Activated T-helper 1 cell treated with Interleukin-2 at 50 U/mL for 16 hours (primary cell): ENCODE measurements at places on chromosomes 1 and 21.

DNA sequence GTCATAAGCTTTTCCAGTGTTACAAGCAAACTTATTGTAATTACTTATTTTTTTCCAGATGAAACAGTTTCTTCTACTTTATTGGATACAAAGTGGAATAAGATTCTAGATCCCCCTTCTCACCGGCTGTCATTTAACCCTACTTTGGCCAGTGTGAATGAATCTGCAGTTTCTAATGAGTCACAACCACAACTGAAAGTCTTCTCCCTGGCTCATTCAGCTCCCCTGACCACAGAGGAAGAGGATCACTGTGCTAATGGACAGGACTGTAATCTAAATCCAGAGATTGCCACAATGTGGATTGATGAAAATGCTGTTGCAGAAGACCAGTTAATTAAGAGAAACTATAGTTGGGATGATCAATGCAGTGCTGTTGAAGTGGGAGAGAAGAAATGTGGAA, 95.5 kb downstream of the ZFYVE9 start:
- no peak for DNase-seq

- no peak for DNase-seq
Observed at GRCh38 chr1:231923491-231924041, 297.0 kb downstream of the DISC1 start.

GRCh38 chr1:79497193-79497773, 490.8 kb upstream of the ADGRL4 start:
- no peak for DNase-seq

GRCh38 chr1:9657521-9658032, 6.0 kb downstream of the PIK3CD start:
- no peak for DNase-seq

DNA sequence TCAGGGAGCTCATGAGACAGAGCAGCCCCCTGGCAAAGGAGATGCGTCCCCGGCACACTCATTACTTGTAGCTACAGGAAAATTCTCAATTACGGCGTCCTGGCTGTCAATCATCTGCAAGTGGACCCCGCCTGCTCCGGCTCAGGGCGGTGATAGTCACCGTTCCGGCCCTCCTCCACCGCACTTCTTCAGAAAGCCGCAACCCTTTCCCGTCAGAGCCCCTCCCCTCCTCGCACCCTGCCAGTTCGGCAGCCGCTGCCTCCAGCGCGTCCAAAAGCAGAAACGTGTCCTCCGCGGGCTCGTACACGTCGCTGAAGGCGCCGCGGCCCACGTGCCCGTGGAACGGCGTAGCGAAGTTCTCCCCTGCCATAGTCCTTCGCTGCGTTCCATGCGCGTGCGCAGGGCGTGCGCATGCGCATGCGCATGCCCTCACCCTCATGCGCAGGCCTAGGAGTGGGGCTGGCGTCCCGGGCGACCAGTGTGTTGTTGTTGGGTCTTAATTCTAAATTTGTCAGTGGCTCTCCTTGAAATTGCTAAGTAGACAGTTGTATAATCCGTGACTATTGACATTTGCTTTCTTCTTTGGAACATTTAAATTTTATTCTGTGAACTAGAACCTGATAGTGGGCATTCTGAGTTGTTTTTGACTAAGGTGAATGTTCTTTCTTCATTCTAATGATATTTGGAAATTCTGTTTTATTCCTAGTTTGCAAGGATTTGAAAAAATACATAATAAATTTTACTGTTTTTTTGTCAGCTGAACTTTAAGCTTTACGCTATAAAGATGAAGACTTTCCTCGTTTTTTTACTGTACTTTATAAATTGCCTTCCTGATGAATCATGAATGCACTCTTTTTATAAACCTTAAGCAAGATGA, 107.5 kb downstream of the LTN1 start:
- peak; percentile 85 for DNase-seq

- no peak for DNase-seq
Observed at GRCh38 chr21:35923971-35924370, 136.4 kb downstream of the SETD4 start.

- DNase-seq = no peak
Observed at GRCh38 chr1:205073511-205073910, 10.7 kb downstream of the TMEM81 start.

GRCh38 chr1:25658791-25659431, 42.3 kb downstream of the MAN1C1 start:
- no peak for DNase-seq

DNA sequence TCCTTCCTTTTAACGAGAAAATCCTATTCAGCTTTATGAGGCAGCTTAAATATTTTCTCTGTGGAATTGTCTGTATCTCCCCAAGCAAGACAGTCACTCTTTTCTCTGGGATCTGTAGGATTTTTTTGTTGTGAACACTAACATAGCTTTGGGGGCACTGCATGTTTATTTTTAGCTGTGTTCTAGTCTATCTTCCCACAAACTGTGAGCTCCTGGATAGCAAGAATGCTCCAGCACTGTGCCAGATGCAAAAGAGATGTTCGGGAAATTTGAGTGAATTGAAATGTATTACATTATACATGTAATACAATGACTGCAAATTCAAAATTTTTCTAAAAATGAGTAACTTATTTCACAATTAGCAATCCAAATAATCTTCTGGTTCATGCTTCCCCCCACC, 282.2 kb downstream of the PLPP3 start:
- no peak for DNase-seq

DNA sequence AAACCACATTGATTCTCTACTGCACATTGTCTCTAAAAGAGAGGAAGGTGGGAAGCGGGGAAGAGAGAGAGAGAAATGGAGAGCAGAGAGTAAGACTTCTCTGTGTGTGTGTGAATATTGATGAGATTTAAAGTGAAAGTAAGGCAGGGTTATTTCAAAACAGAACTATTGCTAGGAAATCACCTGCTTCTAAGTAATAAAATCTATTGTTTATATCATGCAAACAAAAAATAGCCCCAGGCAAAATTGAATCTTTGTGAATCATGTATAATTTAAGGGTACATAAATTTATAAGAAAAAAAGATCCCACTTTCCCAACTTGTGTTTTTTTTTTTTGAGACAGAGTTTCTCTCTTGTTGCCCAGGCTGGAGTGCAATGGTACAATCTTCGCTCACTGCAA, 1.2 kb upstream of the GBP7 start:
- no peak for DNase-seq

- no peak for DNase-seq
Observed at GRCh38 chr1:47477595-47478080, 39.8 kb downstream of the FOXD2 start.

DNA sequence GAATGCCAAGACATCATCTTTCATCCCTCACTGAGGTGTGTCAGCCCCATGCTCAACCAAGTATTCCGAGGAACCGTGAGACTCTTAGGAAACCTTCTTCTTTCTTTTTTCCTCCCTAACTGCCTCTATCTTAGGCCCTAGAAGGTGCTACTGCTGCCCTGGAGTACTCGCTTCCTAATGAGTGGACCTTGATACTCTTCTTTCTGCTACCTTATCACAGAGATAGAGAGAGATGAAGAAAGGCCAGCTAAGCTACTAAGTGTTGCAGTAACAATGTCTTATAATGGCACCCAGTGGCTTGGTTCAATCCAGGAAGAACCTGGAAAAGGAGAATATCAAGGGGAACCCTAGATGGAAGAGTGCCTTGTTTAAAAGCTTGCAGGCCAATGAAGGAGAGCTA, 86.6 kb downstream of the KIRREL1 start:
- DNase-seq = no peak

DNA sequence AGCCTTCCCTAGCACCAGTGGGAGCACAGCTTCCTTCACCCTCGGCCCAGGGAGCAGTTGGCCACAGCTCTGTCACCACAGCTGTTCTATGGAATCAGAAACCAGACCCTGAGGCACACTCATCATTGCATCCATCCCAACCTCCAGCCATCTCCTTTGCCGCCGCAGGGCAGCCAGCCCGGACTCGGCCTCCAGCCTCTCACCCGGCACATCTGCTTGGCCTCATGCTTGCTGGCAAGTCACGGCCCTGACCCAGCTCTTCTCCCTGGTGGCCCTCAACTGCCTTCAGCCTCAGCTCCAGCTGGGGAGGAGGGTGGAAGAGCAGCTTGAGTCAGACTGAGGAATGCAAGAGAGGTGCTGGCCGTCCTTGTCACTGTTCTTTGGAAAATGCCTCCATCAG, 59.8 kb downstream of the TOR1AIP2 start:
- DNase-seq = no peak

DNA sequence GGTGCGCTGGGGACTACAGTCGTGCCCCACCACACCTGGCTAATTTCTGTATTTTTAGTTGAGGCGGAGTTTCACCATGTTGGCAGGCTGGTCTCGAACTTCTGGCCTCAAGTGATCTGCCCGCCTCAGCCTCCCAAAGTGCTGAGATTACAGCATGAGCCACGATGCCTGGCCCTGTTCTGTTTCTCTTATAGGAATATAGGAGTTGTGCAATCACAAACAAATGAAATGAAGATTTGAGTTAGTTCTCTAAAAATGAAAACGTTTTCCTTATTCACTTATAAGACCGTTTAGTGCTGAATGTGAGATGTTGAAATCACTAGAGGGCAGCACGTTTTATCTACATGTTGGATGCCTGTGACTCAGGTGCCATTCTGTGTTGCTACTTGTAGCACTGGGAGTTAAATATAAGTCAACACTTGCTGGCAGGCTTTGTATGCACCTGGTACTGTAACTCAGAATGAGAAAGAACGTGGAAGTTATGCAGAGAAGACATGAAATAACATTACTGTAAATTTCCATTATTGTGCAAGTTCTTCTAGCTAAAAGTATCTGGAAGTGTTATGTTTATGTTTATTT, 45.8 kb downstream of the MIGA1 start:
- no peak for DNase-seq

GRCh38 chr1:202622388-202622787, 87.9 kb downstream of the SYT2 start:
- no peak for DNase-seq

- DNase-seq = no peak
Observed at GRCh38 chr1:41020109-41020576, 1.4 kb downstream of the SLFNL1 start.

GRCh38 chr1:5374192-5374591, 618.0 kb downstream of the NPHP4 start:
- DNase-seq = no peak

GRCh38 chr1:94602316-94602715, 60.8 kb upstream of the F3 start:
- no peak for DNase-seq

- DNase-seq = no peak
Observed at GRCh38 chr1:147491098-147491497, 50.2 kb upstream of the BCL9 start.

- no peak for DNase-seq
Observed at GRCh38 chr1:8055973-8056372, 29.9 kb upstream of the ERRFI1 start.

GRCh38 chr1:119125874-119126273, 14.6 kb downstream of the WARS2 start:
- DNase-seq = no peak

DNA sequence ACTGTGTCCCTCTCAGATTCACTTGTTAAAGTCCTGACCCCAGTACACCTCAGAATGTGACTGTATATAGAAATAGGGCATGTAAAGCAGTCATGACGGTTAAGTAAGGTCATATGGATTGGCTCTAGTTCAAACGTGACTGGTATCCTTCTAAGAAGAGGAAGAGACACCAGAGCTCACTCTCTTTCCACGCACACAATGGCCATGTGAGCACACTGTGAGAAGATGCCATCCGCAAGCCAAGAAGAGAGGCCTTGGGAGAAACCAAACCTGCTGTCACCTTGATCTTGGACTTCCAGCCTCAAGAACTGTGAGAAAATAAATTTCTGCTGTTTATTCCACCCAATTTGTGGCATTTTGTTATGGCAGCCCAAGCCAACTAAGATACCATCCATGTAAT, 56.8 kb upstream of the IRF2BP2 start:
- DNase-seq = no peak

DNA sequence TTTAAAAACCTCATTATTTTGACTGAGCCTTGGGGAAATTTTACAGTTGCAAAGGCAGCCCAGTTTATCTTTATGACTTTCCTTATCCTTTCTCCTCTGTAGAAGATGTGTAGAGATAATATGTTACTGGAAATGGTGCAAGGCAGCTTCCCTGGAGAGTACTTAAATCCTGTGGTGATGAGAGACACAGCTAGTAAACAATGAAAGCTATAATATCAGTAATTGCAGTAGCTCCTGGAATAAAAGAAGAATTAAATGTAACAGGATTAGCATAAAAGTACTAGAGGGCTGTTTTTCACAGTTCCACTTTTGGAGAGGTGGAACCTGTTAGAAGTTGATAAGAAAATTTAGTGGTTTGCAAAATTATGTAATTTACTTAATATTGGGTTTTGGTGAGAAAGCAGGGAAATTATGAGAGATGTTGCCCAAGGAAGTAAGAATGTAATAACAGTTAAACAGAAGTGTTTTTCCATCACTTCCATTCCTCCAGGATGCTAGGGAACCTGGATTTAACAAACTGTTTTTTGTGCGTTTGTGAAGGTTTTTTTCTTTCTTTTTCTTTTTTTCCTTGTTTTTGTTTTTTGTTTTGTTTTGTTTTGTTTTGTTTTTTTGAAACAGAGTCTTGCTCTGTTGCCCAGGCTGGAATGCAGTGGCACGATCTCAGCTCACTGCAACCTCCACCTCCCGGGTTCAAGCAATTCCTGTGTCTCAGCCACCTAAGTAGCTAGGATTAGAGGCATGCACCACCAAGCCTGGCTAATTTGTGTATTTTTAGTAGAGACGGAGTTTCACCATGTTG, 15.7 kb upstream of the EDEM3 start:
- no peak for DNase-seq

GRCh38 chr1:112063781-112064728, 74.6 kb upstream of the KCND3 start:
- DNase-seq = no peak

DNA sequence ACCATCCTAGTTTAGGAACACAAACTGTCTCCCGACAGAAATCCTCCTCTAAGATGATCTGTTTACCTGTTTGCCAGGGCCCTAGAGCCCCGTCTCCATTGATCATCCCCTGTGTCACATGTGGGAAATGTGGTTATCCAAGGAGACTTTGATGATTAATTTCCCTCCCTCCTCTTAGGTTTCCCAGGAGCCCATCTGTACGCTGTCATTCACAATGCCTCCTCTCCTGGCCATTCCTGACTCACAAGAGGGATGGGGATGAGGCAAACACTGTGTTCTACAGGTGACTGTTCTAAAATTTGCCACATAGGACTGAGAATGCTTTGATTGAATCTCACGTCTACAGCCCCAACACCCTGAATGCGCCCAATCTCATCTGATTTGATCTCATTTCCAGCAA, 50.0 kb downstream of the TNR start:
- no peak for DNase-seq

- DNase-seq = no peak
Observed at GRCh38 chr1:67855961-67856360, 22.7 kb upstream of the GNG12 start.

GRCh38 chr1:110138956-110139355, 11.3 kb upstream of the SLC6A17 start:
- DNase-seq = no peak

- no peak for DNase-seq
Observed at GRCh38 chr1:248697907-248698306, 4.7 kb downstream of the OR14I1 start.
